Purkinje cell (primary cell): ENCODE measurements at places on chromosomes 12 and 14. TPM values are rescaled to one million over a fixed set of nuclear protein-coding genes. Genes with fewer than 3 reads are reported as not detected.

RNF212B gene
- polyA plus RNA-seq = not detected in 2 replicates

IL23A gene
- not detected in 2 replicates for polyA plus RNA-seq

TAC3 gene
- not detected in 2 replicates for polyA plus RNA-seq

DUSP6 gene
- 2.0 and 10.1 TPM in 2 replicates for polyA plus RNA-seq

CD4 gene
- polyA plus RNA-seq = 0.27 and 1.4 TPM in 2 replicates

IFNG-AS1 gene
- not detected in 2 replicates for polyA plus RNA-seq

TRIM9 gene
- polyA plus RNA-seq = 219 and 283 TPM in 2 replicates

KRT83 gene
- polyA plus RNA-seq = not detected in 2 replicates

ACTR6 gene
- 168 and 186 TPM in 2 replicates for polyA plus RNA-seq

ADAMTS20 gene
- polyA plus RNA-seq = not detected in 2 replicates

TAS2R31 gene
- not detected in 2 replicates for polyA plus RNA-seq

ANAPC5 gene
- 102 and 113 TPM in 2 replicates for polyA plus RNA-seq

KRT2 gene
- polyA plus RNA-seq = not detected in 2 replicates

LHX5 gene
- polyA plus RNA-seq = 0.90 and 3.1 TPM in 2 replicates

EXD2 gene
- 11.6 and 15.7 TPM in 2 replicates for polyA plus RNA-seq

LRFN5 gene
- 36.8 and 39.3 TPM in 2 replicates for polyA plus RNA-seq

LAG3 gene
- not detected in 2 replicates for polyA plus RNA-seq

LMO3 gene
- 13.2 and 71.5 TPM in 2 replicates for polyA plus RNA-seq

REM2 gene
- polyA plus RNA-seq = not detected in 2 replicates

SLC25A47 gene
- polyA plus RNA-seq = not detected in 2 replicates

ESRRB gene
- 0.86 and 2.0 TPM in 2 replicates for polyA plus RNA-seq

RERG gene
- polyA plus RNA-seq = 4.2 and 14.3 TPM in 2 replicates

NANOG gene
- polyA plus RNA-seq = 0.09 TPM in 1 of 2 replicates, not detected in the other

PIK3C2G gene
- polyA plus RNA-seq = 0.23 TPM in 1 of 2 replicates, not detected in the other

PTPRB gene
- polyA plus RNA-seq = 3.1 and 7.1 TPM in 2 replicates

DBX2 gene
- 0.19 TPM in 1 of 2 replicates, not detected in the other for polyA plus RNA-seq

BBOF1 gene
- polyA plus RNA-seq = 8.2 and 18.9 TPM in 2 replicates

NFATC4 gene
- polyA plus RNA-seq = 0.81 and 6.9 TPM in 2 replicates

LRIG3 gene
- polyA plus RNA-seq = 0.34 TPM in 1 of 2 replicates, not detected in the other

ACVRL1 gene
- polyA plus RNA-seq = not detected in 2 replicates

VDR gene
- polyA plus RNA-seq = not detected in 2 replicates

METTL3 gene
- 30.6 and 32.1 TPM in 2 replicates for polyA plus RNA-seq

CCDC184 gene
- polyA plus RNA-seq = 41.6 and 68.9 TPM in 2 replicates

TAS2R20 gene
- 0.87 TPM in 1 of 2 replicates, not detected in the other for polyA plus RNA-seq

HCFC2 gene
- 15.6 and 16.7 TPM in 2 replicates for polyA plus RNA-seq

COQ10A gene
- 6.7 and 8.2 TPM in 2 replicates for polyA plus RNA-seq

RHEBL1 gene
- polyA plus RNA-seq = 5.3 and 6.9 TPM in 2 replicates

GRIP1 gene
- 6.8 and 7.0 TPM in 2 replicates for polyA plus RNA-seq

NTN4 gene
- polyA plus RNA-seq = 1.4 and 5.2 TPM in 2 replicates

CLEC12A gene
- polyA plus RNA-seq = not detected in 2 replicates

TEX22 gene
- polyA plus RNA-seq = not detected in 2 replicates
